GM12878 (cell line): ENCODE measurements at places on chromosomes 6 and 20. TPM values are rescaled to one million over a fixed set of nuclear protein-coding genes. Genes with fewer than 3 reads are reported as not detected.

DNA sequence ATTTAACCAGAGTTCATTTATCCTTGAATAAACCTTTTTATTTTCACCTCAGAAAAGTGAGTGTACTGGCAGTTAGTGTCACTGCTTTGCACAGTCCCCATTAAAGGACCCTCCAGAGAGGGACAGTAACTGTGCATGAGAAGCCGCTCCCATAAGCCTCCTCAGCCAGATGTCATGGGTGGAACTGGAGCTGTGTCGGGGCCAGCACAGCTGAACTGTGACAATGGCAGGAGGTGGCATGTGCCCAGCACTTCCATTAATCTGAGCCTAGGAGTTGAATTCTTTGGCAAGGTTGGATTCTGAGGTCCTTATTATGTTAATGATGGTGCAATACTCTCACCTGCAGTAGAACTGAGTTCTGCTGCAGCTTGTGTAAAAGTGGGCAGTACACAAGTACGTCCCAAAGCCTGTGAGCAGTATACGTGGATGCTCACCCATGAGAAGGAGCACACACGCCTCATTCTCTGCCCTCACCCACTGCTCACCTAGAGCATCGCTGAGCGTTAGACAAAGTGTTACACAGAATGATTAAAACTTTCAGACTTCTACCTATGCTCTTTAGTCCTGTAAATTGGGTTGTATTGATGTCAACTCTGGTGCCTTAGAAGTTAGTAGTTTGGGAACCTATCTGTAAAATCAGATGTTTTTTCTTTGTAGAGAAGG, 11.9 kb upstream of the CSE1L start:
- DNase-seq, result no peak

- DNase-seq, result no peak
Measured at GRCh38 chr6:116253188-116253504, 729 bp downstream of the TSPYL4 start.

Gene PNLDC1
- 0.19 TPM in 1 of 2 replicates, not detected in the other for total RNA-seq

Gene SNX9
- 0.64 TPM in 2 replicates for total RNA-seq

Gene PROKR2
- not detected in 2 replicates for total RNA-seq

GRCh38 chr6:31582230-31582643, at the start of gene LTB:
Gene LTB, minus strand, starts transcription at chr6:31582424. Its CDS starts 7 bp downstream, at chr6:31582417.
- DNase-seq, result no peak

Gene C20orf202
- total RNA-seq, result not detected in 2 replicates

GRCh38 chr20:58471193-58472164, 43.7 kb downstream of the APCDD1L start:
- no peak for DNase-seq

Gene OLIG3
- total RNA-seq, result not detected in 2 replicates

Gene MAP7
- 0.13 and 0.21 TPM in 2 replicates for total RNA-seq

- no peak for DNase-seq
Measured at GRCh38 chr6:403659-404655, 12.4 kb downstream of the IRF4 start.

GRCh38 chr6:127518710-127519468, at the start of gene MTCL3:
Gene MTCL3, minus strand, starts transcription at chr6:127519335.
- DNase-seq, result no peak

DNA sequence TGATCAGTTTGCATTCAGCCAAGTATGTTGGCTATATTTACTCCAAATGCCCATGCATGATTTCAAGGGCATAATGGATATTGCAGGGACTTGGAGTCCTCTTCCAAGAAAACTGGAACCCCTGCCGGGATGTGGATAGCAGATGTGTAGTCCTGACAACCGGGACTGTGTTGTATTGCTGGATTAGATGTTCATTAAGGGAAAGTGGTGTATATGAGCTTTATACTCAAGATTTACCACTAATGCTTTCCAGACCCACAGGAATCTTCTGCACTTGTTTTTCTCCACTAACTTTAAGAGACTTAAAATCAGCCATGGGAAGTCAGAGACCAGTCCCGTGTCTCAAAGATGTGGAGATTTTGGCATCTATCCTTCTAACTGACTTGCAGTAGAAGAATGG, 770.9 kb downstream of the HDGFL1 start:
- no peak for DNase-seq

- DNase-seq, result no peak
Measured at GRCh38 chr6:112470950-112471349, 123.8 kb downstream of the RFPL4B start.

Gene CAP2
- 0.15 TPM in 1 of 2 replicates, not detected in the other for total RNA-seq

DNA sequence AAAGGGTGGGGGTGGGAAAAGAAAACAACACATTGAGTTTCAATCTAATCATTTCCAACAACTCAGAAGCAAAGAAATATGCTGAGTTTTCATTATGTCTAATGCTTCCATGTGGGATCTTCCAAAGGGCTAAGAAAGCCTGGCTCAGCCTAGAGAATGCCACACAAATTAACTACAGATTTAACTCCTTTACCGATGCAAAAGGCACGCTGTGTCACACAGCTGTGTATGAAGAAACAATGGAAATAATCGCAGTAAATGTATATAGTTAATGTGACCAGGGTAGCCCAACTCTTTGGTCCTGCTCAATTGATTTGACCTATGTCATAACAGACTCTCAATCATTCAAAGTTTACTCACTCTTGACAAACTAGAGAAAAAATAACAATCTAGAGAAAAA, 17.8 kb downstream of the B4GALT5 start:
- DNase-seq, result no peak

GRCh38 chr6:39769012-39769411, 23.2 kb upstream of the DAAM2 start:
- no peak for DNase-seq

Gene NKAIN4
- not detected in 2 replicates for total RNA-seq

Gene TMEM244
- not detected in 2 replicates for total RNA-seq

- DNase-seq, result no peak
Measured at GRCh38 chr6:21367649-21368154, 225.8 kb upstream of the SOX4 start.

Gene FYN
- 159 and 167 TPM in 2 replicates for total RNA-seq

GRCh38 chr6:241336-241865, 50.9 kb upstream of the DUSP22 start:
- DNase-seq, result no peak

Gene KCNK16
- not detected in 2 replicates for total RNA-seq

Gene TMC2
- not detected in 2 replicates for total RNA-seq

GRCh38 chr6:107396211-107396610, 63.2 kb downstream of the PDSS2 start:
- no peak for DNase-seq
